Stimulated activated CD4-positive, alpha-beta T cell treated with anti-CD3 and anti-CD28 coated beads, Interleukin-1b, Interleukin-23, amount 100 ng/mL, for 48 hours (primary cell): ENCODE measurements at places on chromosomes 16 and 17.

DNA sequence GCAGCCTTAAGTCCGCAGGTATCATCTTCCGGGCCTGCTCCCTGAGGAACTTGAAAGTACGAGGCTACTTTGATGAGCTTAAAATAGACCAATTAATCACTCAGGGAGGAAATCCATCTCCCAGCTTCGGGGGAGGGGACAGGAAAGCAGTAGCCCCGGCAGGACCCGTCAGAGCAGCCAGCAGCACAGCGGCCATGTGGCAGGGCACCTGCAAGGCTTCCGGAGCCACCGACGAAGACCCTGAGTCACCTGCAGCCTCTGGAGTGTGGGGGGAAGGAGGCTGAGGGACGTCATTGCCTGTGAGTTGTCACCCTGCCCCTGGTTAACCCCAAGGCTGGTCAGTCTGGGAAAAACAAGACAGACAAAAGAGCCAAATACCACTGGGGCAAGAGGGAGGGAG lies 4.4 kb upstream of the CYB561 start:
- DNase-seq, result no peak

DNA sequence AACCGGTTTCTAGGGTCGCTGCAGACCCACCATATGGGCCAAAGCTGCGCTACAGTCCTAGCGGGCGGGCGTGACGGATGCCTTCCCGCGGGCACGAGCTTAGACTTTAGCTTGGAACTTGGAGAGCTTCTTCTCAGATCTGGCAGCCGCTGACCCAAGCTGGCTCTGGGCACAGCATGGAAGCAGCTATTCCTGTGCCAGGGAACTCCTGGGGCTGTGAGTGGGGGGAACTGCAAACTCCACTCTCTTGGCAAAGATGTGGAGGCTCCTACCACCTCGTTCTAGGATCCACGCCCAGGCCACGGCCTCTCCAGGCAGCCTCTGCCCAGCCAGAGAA lies 8.8 kb downstream of the FAAP100 start:
- DNase-seq, result no peak

DNA sequence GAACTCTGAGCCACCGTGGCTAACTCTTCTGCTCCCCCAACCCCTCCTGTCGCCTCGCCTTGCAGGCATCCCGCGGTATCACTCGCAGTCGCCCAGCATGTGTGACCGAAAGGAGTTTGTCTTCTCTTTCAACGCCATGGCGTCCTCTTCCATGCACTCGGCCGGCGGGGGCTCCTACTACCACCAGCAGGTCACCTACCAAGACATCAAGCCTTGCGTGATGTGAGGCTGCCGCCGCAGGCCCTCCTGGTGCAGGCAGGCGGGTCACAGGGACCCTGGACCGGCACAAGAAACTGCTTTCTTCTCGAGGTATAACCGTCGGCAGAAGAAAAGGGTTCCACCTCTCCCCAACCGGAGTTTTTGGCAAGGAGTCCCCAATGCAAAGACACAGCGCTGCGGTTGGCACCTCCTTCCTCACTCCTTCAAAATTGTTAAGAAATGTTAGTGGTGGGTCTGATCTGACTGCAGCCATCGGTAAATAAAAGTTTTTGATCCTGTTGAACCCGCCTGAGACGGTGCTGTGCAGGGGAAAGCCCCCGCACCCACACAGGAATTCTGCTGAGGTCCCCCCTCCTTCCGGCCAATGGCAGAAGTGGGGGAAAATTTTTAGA lies 2.6 kb downstream of the FOXF1 start:
- no peak for DNase-seq

DNA sequence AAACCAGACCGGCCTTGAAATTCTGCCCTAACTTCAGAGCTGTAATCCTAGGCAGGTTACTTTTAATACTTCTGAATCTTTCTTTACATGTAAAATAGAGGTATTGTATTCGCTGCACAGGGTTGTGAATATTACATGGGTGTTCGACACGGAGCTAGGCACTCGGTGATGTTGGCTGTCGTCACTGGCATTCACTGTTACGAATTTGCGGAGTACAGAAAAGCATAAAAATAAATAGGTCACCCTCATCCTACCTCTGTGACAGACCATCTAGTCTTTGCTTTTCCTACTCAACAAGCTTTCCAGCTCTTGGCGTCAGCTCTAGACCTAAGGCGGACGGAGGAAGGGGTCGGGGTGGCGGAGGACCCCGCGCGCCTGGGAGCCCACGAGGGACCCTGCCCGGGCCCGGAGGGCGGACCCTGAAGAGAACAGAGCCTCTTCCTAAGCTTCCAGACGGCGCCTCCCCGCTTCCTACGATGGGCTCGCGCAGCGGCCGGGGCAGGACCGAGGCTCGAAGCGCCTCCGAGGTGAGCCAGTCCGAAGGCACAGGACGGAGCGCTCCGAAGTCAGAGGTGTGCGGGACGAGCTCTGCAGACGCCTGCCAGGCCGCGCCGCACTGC lies 879 bp upstream of the SPG7 start:
- DNase-seq, result no peak

DNA sequence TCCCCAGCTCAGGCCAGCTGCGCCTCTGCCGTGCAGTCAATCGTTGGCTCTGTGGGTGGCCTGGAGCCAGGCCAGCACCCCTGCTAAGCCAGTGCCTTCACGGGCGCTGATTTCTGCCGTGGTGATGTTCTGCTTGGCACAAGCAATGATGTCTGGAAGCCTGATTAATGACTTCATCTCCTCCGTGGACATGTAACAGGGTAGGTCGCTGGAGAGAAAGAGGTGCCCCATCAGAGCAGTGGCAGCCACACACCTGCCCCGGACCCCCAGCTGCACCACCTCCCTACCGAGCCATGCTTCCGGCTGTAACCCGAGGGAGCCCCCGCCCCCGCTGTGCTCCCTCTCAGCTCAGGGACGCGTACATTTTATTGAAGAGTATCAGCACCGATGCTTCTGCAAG lies 1.9 kb downstream of the ARL16 start:
- no peak for DNase-seq

GRCh38 chr17:78940258-78940657 lies 15.1 kb upstream of the TIMP2 start:
- no peak for DNase-seq

DNA sequence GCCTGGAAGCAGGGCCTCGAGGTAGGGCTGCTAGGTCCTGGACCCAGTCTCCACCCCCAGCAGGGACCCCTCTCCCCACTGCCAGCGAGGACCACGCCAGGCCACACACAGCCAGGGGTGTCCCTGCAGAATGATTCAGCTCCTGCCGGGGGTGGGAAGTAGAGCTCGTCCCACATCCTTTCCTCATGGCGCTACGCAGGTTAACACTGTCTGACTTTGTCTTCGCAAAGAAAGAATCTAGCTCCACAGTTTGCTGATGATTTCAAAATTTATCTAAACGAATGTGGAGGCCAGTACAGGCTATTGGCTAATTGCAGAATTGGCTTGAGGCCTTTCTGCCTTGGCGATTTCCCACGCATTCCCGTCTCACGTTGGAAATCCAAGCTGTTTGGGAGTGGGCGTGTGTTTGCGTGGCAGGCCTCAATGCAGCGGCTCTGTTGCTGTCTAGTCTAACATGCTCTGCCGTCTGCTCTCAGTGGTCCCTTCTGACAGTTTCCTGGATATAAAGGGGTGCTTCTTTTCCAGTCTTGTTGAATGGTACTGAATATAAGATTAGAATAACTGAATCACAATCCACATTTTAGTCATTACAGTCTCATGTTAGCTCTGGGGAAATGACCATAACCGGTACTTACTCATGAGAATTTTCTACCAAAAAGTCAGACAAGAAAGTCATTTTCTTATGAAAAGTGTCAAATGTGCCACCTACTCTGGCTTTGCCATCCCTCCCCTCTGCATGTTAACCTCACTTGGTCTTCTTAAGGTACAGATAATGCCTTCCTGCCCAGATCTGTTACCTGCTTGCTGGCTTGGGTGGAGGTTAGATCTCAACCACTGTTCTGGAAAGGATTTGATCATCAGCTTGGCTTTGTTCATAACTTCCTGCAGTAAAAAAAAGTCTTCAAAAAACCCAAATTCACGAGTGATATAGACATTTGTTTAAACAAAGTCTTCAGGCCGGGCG lies 252.4 kb downstream of the NTN1 start:
- DNase-seq, result peak; percentile 69

GRCh38 chr16:72815348-72816318 lies 232.3 kb downstream of the ZFHX3 start:
- DNase-seq, result no peak

DNA sequence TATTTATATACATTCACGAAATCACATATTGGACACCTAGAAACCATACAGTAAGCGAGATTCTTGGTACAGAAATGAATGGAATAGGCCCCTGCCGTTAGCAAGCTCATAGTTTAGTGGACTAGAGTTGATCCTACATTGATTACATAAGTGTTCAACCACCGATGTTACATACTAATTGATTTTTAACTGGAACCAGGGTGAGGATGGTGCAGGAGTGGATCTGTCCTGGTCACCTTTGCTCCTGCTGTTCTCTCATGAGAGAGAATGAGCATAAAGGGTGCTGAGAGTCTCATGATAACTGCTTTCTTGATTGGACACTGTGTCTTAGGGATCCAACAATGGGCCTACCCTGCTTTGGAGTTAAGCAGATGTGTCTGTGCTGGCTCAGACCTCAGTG lies 13.9 kb downstream of the MAP2K4 start:
- DNase-seq, result no peak

GRCh38 chr16:48560692-48561091 lies 49.3 kb downstream of the N4BP1 start:
- no peak for DNase-seq

DNA sequence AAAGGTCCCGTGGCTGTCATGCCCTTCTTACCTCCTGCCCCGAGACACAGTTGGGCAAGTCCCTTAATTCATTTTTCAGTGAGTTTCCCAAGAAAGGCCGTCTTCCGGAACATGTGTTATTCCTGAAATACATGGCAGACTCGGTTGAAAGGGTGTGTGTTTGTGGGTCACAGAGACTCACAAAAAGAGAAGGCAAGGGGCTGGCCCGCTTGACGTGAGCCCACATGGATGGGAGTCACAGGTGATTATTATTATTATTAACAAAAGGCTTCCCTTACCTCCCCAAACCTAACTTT lies 34.1 kb upstream of the CCR7 start:
- DNase-seq, result no peak

- DNase-seq, result no peak
These were observed 401 bp downstream of the ARL16 start for GRCh38 chr17:81683208-81683583.

DNA sequence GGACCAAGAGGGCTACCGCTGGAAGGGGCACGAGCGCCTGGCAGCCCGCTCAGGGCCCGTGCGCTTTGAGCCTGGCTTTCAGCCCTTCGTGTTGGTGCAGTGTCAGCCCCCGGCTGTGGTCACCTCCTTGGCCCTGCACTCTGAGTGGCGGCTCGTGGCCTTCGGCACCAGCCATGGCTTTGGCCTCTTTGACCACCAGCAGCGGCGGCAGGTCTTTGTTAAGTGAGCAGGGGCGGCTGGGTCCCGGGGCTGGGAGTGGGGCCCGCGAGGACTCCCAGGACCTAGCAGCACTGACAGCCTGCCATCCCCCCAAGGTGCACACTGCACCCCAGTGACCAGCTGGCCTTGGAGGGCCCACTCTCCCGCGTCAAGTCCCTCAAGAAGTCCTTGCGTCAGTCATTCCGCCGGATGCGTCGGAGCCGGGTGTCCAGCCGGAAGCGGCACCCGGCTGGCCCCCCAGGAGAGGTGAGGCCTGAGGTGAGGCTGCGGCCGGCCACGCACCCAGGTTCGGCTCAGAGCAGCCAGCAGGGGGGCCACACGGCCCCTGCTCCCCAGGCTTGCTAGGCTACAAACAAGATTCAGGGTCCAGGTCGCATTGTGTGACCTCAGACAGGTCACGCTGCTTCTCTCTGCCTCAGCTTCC lies 17.4 kb upstream of the MYO15B start:
- no peak for DNase-seq

- no peak for DNase-seq
These were observed 40.5 kb downstream of the WDR59 start for GRCh38 chr16:74944466-74944865.

DNA sequence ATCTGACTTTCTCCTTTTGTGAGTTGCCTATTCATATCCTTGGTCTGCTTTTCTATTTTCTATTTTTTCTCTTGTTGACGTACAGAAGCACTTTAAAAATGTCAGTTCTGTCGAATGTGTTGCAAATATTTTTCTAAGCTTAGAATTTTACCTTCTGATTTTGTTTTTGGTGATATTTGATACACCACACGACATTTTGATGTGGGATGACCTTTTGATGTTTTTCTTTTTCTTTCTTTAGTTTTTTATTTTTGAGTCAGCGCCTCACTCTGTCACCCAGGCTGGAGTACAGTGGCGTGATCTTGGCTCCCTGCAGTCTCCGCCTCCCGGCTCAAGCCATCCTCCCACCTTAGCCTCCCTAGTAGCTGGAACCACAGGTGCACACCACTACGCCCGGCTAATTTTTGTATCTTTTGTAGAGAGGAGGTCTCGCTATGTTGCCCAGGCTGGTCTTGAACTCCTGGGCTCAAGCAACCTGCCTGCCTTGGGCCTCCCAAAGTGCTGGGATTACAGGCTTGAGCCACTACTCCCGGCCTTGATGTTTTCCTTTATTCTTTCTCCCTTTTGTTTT lies 39.6 kb downstream of the WSB1 start:
- peak; percentile 34 for DNase-seq

DNA sequence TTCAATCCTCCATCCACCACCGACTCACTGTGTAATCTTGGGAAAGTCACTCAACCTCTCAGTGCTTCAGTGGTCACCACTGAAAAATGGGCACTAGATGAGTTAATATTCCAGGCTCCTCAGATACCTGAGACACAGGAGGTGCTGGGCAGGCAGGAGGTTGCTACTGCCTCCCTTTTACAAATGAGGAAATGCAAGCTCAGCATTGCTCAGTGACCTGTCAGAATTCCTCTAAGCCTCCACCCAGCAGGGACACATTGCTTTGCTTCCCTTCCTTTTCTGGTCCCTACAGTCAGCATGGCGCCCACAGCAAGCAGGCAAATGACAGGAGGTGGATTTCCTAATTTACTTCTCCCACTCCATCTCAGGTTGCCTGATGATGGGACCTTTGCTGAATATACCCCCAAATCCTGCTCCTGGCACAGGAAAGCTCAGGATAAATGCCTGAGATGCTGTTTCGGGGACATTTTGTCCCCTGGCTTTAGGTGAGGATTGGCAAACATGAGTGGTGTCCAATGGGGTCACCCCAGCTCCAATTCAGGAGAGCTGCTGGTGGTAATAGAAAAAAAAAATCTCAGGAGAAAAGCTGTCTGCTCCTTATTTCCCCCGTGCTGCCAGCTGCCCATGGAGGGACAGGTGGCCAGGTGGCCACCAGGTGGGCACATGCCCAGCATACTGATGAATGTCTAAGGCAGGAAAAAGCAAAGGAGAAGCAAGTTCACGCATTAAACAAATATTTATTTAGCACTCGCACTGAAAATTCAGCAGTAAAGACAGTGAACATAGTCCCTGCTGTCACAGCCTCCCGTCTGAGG lies 5.0 kb upstream of the KRT13 start:
- DNase-seq, result no peak

GRCh38 chr16:84357191-84357651 lies 11.1 kb upstream of the ATP2C2 start:
- peak; percentile 41 for DNase-seq

- DNase-seq, result peak; percentile 66
These were observed 2.3 kb upstream of the ACTG1 start for GRCh38 chr17:81514739-81515529.
